HepG2 (cell line): ENCODE measurements at places on chromosomes 5 and 9. TPM values are rescaled to one million over a fixed set of nuclear protein-coding genes. Genes with fewer than 3 reads are reported as not detected.

The STK10 gene
- polyA plus RNA-seq: 7.0 and 7.8 TPM in 2 replicates

The TAF11L10 gene
- polyA plus RNA-seq: not detected in 2 replicates

The FABP6 gene
- polyA plus RNA-seq: 0.13 TPM in 1 of 2 replicates, not detected in the other

The CDH12 gene
- not detected in 2 replicates for polyA plus RNA-seq

The SDHA gene
- polyA plus RNA-seq: 156 and 185 TPM in 2 replicates

The NR6A1 gene
- 19.7 and 28.1 TPM in 2 replicates for polyA plus RNA-seq

The GABBR2 gene
- 0.01 TPM in 1 of 2 replicates, not detected in the other for polyA plus RNA-seq

The WWC1 gene
- 8.3 and 9.3 TPM in 2 replicates for polyA plus RNA-seq

The WHRN gene
- 5.3 and 5.8 TPM in 2 replicates for polyA plus RNA-seq

The AGXT2 gene
- 0.04 and 0.05 TPM in 2 replicates for polyA plus RNA-seq

The MYMK gene
- polyA plus RNA-seq: not detected in 2 replicates

The NDST1 gene
- 23.8 and 35.0 TPM in 2 replicates for polyA plus RNA-seq
